Activated naive CD8-positive, alpha-beta T cell treated with anti-CD3 and anti-CD28 coated beads, Interleukin-2, amount 10 ng/mL, durations not matched to agents 7 days and 5 days (primary cell): ENCODE measurements at places on chromosomes 1 and 21.

- no peak for DNase-seq
These were observed 129.6 kb downstream of the LRRC40 start for GRCh38 chr1:70075761-70076160.

- DNase-seq, result no peak
These were observed 125.8 kb upstream of the ATP1B1 start for GRCh38 chr1:168980656-168981055.

GRCh38 chr1:178126741-178127185, 32.9 kb downstream of the RASAL2 start:
- DNase-seq, result no peak

DNA sequence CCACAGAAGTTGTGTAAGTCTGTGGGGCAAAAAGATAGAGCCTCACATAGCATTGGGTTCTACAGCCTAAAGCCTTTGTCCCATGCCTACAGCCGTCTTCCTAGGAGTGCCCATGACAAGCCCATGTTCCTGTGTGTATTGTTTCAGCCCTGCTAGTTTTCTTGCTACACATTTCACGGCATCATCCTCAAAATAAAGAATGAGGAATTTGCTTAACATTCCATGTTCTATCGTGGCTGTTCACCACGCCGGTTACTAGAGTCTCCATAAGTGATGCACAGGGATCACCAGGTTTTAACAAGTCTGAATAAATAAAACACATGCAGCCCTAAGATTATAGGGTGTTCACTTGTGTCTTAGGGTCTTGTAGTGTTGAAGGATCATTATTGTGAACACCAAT, 87.4 kb upstream of the NGF start:
- DNase-seq, result no peak

DNA sequence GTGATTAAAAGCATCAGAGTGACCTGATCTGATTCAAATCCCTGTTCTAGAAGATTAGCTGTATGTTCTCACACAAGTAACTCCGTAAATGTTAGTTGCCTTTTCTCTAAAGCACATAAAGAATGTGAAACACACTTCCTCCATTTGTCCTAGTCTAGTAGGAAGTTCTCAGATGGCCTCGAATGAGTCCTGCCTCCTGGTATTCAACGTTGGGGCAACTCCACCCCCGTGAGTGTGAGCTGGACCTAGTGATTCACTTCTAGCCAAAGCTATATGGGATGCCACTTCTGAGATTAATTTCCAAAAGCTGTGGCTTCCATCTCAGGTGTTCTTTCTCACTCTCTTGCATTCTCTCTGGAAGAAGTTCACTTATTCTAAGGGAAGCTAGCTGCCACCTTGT, 267.6 kb downstream of the GPATCH2 start:
- DNase-seq, result no peak

DNA sequence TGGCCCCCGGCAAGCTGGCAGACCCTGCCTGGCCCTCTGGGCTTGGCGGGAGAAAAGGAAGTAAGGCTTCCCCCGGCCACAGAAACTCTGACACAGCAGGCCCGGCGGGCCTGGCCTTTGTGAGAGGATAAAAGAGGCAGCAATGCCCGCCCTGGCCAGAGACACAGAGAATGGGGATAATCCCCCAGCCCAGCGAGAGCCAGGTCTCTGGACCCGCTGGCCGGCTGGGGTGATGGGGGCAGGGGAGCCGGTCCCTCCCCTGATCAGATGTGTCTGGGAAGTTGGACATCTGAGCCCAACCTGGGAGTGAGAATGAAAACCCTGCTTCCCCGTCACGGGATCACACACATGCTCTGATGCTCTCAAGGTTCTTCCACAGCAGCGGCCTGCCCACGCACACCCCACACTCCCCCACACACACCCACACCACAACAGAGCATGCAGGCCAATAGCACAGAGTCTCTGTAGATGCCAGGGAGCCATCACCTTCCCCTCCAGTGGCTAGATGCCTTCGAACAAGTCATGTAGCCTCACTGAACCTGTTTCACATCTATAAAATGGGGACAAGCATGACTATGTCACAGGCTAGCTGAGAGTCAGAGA, 4.2 kb downstream of the RSPO1 start:
- DNase-seq, result no peak

DNA sequence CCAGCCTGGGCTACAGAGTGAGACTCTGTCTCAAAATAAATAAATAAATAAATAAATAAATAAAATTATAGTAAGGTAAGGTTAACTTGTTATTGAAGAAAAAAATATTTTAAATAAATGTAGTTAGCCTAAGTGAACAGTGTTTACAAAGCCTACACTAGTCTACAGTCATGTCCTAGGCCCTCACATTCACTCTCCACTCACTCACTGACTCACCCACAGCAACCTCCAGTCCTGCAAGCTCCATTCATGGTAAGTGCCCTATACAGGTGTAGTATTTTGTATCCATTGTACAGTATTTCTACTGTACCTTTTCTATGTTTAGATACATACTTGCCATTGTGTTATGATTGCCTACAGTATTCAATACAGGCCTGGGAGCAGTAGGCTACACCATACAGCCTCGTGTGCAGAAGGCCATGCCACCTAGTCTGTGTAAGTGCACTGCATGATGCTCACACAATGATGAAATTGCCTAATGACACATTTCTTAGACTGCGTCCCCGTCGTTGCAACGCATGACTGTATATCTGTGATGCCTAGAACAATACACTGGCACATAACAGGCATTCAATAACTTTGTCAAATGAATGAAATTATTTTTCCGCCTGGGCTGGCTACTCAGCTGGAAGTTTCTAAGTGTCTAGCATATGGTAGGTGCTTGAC, 14.8 kb downstream of the KCNN3 start:
- DNase-seq, result no peak

GRCh38 chr21:42358261-42358660, 7.5 kb upstream of the TFF2 start:
- no peak for DNase-seq

GRCh38 chr1:206826394-206826793, 39.0 kb upstream of the IL20 start:
- DNase-seq, result no peak

DNA sequence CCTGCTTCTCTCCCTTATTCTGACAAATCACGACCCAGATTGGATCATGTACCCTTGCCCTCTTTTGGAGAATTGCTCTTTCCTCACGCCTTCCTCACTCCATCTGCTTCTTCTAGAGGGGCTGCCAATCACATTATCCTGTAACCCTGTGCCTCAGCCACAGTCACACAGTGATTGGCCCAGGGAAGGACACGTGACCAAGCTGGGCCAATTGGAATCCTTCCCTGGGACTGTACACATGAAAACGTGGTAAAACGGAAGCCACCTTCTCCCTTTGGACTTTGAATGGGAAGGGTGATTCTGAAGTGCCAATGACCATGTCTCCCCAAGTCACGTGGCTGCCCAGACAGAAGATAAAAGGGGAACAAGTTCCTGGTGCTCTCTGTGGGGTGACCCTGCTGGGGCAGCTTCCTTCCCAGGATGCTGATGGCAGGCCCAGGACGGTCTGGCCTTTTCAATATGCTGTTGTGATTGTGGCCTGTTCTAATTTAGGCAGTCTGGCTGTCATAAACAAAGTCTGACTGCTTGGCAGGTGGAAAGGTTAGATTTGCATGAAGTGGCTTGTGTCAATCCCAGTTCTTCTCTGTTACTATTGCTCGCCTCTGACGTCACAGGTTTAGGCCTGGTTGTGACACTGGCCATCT, 92.9 kb downstream of the UBIAD1 start:
- DNase-seq, result no peak

GRCh38 chr1:25899792-25900191, 6.4 kb downstream of the STMN1 start:
- no peak for DNase-seq

GRCh38 chr21:35520302-35520701, 471.2 kb upstream of the RUNX1 start:
- no peak for DNase-seq

GRCh38 chr1:57421806-57422205, 2.1 kb downstream of the DAB1 start:
- DNase-seq, result no peak

GRCh38 chr1:9892563-9893528, 17.2 kb downstream of the CTNNBIP1 start:
- DNase-seq, result no peak

GRCh38 chr1:209409780-209410179, 173.7 kb upstream of the CAMK1G start:
- no peak for DNase-seq

- DNase-seq, result no peak
These were observed 77.7 kb downstream of the RHOU start for GRCh38 chr1:228812961-228813360.

GRCh38 chr1:186002406-186002805, 268.2 kb downstream of the HMCN1 start:
- DNase-seq, result no peak

- DNase-seq, result no peak
These were observed 837 bp upstream of the C1QB start for GRCh38 chr1:22651941-22652856.

DNA sequence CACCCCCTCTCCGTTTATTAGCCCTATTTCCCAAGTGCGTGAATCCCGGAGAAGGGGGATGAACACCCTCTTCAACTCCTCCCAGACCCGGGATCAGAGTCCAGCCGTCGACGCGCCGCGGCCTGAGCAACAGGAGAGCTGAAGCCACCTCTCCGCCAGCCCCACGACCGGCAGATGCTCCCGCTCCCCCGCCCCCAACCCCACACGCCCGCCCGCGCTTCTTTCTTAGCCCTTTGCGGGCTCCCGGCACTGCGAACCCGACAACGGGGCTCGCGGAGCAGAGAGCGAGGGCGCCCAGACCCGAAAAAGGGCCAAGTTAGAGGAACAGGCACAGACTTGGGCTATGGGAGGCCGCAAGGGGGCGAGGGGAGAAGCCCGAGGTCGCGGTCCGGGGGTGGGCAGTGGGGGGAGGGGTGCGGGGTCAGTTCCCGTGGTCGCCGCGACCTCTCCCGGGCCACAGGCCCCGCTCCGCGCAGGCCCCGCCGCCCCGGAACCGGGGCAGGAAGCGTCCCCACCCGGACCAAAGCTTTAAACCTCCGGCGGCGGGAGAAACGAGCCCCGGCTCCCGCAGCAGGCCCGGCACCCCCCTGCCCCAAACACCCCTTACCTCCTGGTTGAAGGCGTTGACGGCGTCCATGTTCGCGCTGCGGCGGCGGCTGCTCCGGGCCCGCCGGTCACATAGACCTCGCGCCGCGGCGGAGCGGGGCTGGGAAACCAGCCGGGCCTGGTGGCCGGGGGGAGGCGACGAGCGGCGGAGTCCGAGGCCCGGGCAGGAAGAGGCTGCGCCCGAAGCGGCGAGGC, 662 bp downstream of the SCAF4 start:
- no peak for DNase-seq

DNA sequence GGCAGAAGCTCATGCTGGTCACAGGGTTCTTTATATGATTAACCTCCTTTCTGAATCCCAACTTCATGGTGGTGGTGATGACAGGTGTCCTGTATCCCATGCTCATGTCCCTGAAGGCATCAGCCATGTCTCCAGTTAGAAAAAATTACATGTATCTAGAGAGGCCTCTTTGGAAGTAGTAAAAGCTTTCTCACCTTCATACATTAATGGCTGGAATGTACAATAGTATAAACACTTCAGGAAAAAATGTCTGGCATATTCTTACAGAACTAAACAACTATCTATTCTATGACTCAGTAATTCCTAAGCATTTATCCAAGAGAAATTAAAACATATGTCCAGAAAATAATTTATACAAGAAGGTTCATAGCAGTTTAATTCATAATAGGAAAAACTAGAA, 34.0 kb downstream of the ADAM30 start:
- DNase-seq, result no peak

DNA sequence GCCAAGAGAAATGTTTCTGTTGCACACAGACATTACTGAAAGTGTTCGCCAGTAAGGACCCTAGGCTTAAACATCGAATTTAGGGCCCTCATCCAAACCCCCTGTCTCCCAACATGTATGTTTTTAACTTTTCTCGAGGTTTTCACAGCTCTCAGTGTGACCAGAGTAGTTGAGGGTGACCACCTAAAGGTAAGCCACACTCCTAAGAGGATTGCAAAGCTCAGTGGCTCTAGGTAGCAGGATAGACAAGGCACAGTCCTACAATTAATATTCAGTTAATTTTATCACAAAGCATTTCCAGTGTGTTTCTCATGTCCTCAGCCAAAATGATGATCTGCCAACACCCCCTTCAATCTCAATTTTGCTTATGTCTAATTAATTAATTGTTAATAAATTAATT, 695 bp upstream of the ALG14 start:
- no peak for DNase-seq

GRCh38 chr1:181178241-181178879, 89.9 kb downstream of the IER5 start:
- DNase-seq, result no peak

DNA sequence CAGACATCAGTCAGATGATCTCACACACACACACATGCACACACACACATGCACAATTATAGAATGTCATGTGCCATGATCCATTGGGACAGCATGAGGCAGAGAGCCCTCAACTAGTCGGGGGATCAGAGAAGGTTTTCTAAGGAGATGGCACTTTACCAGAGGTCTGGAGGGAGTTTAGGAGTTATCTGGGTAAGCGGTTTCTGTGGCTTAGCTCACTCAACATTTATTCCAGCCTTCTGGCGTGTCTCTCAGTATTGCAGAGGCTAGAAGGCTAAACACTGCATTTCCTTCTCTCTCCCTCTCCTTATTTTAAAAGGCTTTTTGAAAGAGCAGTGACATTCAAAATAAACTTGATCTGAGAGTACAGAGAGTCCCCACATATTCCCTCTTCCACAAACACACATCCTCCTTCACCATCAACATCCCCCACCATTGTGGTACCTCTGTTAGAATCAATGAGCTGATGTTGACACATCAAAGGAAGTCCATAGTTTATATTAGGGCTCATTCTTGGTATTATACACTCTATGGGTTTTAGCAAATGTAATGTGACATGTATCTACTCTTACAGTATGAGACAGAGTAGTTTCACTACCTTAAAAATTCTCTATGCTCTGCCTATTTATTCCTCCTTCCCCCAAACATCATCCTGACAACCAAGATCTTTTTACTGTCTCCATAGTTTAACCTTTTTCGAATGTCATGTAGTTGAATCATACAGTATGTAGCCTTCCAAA, 9.0 kb upstream of the PLA2G2A start:
- no peak for DNase-seq

- DNase-seq, result no peak
These were observed 81.1 kb downstream of the SIK1 start for GRCh38 chr21:43345746-43346409.

DNA sequence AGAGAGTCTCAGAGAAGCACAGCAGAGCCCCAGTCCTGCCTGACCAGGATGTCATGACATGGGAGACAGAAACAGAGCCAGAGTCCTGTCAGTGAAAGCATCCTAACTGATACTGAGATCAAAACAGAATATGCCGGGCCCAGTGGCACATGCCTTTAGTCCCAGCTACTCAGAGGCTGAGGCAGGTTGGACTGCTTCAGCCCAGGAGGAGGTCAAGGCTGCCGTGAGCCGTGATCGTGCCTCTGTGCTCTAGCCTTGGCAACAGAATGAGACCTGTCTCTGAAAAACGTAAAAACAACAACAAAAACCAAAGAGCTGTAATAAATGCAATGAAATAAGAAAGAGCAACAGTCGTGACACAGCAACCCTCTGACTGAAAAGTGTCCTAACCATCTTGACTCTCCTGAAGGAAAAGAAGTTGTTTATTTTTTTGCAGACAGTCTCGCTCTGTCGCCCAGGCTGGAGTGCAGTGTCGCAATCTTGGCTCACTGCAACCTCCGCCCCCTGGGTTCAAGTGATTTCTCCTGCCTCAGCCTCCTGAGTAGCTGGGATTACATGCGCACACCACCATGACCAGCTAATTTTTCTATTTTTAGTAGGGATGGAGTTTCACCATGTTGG, 189.2 kb downstream of the SLC45A1 start:
- DNase-seq, result no peak

- no peak for DNase-seq
These were observed 144.8 kb upstream of the VANGL1 start for GRCh38 chr1:115496904-115497527.
